Stimulated activated naive B cell treated with anti-CD40 and anti-IgM and Interleukin-4, amounts not matched to agents 10 μg/mL and 1 μg/mL and 100 μg/mL, for 72 hours (primary cell): ENCODE measurements at places on chromosomes 2 and 18.

DNA sequence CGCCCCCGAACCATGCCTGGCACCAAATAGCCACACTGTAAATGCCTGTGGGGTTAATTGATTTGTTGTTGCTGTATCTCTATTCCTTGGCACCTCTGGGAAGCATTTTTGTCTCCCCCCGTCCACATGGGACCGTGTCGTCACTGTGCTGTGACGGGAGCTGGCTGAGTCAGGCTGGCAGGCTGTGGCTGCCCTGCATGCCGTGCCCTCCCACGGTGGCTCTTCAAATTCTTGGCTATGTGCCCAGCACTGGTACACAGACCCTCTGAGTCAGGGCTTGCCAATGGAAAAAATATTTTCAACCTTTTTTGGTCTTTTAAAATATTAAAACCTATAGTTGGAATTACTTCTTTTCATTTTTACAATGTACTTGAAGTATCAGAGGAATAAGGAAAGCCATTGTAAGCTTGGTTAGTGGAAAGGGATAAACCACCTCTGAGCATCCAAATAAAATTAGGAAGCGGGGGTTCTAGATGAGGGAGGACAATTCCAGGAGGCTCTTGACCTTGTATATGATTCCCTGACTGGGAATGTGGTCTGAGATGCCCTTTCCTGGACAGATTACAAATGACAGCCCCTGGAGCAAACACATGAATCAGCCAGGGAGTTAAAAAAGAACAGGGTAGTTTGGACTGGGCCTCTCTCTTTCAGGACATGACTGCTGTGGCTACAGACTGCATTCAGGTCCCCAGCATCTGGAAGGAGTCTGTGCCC is 59.4 kb downstream of the DGKD start:
- no peak for DNase-seq

DNA sequence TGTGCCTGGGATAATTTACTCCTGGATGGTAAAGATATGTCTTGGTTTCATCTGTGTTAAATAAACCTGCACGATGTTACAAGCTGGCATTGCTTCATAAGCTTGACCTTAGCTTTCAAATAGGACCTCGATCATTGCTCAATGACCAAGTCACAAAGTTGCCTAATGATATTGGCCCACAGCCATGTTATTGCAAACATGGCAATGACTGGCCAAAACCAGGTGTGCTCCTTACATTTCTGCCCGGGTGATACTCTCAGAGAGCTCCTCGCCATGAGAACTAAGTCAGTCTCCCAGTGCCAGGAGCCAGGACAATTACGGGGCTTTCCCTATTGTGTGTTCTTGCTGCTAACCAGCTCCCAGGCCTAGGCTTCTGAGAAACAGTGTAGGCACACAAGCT is 72.5 kb upstream of the CYP1B1 start:
- no peak for DNase-seq

GRCh38 chr2:12289120-12289802 is 427.5 kb upstream of the TRIB2 start:
- no peak for DNase-seq

- no peak for DNase-seq
Measured at GRCh38 chr18:28834889-28835288, 658.0 kb upstream of the CDH2 start.

- no peak for DNase-seq
Measured at GRCh38 chr18:59561612-59562011, 135.6 kb downstream of the CCBE1 start.

DNA sequence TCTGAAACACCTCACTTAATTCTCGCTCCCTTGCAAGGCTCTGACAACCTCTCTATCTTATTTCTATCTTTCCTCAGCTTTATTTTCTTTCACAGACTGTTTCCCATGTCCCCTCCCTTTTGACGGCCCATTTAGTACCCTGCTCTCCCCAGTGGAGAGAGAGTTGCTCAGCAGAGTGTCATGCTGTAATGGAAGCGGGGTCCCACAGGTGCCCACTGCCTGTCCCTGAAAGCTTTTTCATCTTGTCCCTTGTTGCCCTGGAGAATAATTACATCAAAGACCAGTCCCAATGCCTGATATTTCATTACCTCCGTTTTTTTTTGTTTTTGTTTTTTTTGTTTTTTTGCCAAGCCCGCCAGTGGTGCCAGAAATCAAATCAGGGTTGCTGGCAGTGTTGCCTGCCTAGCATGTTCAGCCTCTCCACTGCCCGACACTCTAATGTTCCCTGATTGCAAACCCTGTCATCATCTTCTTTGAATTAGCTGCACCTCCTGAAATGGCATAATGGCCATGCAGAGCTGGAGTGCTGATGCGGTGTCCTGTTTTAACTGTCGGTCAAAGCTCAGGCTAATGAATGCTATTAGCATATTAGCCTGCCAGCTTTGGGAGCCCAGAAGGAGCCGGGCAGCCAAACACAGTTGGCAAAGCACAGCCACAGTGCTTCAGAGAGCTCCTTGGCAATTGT is 71.2 kb upstream of the CAVIN2 start:
- no peak for DNase-seq

DNA sequence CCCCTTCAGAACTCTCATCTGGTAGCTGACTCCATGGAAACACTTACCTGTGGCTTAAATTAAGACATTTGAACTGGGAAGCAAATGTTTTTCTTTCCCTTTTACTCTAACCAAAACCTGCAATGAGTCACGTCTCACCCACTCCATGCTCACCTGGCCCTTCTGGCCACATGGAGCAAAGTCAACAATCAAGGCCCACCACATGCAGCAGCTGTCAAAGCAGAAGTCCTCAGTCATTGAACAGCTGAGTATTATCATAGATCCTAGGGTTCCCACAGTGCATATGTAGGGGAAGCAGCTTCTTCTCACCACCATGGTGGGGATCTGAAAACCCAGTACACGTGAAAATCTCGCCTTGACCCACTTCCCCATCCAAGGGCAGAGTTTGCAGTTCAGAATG is 12.3 kb upstream of the MEP1B start:
- no peak for DNase-seq

- DNase-seq, result no peak
Measured at GRCh38 chr2:148582679-148583511, 61.7 kb upstream of the EPC2 start.

DNA sequence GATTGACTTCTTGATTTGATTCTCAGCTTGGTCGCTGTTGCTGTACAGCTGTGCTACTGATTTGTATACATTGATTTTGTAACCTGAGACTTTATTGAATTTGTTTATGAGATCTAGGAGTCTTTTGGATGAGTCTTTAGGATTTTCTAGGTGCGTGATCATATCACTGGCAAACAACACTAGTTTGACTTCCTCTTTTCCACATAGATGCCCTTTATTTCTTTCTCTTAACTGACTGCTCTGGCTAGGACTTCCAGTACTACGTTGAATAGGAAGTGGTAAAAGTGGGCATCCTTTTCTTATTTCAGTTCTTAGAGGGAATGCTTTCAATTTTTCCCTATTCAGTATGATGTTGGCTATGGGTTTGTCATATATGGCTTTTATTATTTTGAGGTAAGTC is 101.3 kb downstream of the OSBPL1A start:
- DNase-seq, result no peak

- no peak for DNase-seq
Measured at GRCh38 chr18:6435731-6436130, 21.0 kb upstream of the L3MBTL4 start.

DNA sequence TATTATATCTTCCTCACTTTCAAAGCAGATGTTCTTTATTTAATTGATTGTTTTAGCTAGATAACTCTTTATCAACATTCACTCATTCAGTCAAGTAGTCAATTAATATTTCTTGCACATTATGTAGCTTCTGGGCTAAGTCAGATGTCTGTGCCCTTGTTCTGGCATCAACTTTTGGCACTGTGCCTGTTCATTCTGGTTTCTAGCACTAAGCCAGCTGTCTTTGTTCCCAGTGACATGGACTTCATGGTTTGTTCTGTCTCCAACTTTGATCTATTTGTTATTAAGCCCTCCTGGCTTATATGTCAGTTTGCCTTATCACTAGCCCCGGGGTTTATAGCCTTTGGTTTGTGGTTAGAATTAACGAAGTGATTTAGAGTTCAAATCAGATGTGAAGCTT is 247.9 kb upstream of the SYT4 start:
- DNase-seq, result no peak

DNA sequence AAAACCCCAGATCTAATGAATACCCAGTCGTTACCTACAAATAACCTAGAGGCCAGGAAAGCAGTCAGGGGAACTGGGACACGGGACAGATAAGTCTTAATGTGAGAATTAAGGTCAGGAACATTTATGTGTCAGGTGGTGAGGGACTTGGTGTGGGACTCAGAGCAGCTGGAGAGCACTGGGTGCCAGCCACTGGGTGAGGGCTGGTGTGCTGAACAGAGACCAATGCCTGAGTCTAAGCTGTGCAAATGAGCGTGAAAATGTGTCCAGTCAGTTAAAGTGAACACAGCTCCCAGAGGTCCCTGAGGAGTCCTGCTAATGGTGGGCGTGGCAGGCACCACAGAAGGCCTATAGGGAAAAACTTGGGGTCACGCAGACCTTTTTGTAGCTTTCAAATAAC is 225.9 kb downstream of the C1D start:
- DNase-seq, result no peak

DNA sequence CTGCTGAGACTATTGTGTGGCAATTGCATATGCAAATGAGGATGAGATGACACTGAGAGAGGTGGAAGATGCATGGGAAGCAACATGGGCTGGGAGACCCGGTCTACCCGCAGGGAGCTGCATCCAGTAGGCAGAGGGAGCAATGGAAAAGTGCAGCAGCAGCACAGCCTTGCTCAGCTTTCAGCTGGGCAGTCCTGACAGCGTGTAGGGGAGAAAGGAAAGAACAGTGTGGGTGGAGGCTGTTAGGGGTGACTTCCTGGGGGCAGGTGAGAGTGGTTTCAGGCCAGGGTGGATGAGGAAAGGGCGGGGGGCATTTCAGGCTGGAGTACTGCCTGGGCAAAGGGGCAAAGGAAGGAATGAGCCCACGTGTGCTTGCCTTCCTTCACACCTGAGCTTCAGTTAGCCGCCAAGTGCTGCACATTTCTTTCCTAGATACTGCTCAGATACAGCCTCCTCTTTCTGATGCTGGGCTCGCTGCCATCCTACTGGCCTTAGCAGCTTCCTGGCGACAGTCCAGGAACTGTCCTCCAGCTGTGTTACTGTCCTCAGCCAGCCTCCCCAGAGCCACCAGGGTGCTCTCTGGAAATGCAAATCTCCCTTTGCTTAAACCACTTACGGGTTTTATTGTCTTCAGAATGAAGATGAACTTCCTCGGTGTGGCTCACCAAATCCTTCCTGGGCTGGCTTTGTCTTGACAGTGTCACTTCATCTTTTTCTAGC is 276.3 kb downstream of the TSN start:
- no peak for DNase-seq

DNA sequence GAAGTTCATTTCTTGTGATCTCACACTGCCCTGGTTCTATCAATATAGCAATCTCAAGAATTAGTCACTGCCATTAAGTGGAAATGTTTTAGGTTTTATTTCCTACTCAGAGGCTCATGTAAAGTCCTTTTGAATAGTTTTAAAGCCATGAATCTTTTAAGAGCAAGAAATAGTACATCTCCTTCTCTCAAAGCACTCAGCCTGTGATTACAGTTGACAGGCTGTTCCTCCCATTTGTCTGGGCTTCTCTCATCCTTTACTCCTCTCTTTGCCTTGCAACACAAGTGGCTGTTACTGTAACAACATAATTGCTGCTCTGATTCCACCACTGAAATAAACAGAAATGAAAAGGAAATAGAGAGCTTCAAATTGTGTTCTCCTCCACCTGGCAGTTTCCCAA is 18.4 kb downstream of the GRP start:
- DNase-seq, result no peak

DNA sequence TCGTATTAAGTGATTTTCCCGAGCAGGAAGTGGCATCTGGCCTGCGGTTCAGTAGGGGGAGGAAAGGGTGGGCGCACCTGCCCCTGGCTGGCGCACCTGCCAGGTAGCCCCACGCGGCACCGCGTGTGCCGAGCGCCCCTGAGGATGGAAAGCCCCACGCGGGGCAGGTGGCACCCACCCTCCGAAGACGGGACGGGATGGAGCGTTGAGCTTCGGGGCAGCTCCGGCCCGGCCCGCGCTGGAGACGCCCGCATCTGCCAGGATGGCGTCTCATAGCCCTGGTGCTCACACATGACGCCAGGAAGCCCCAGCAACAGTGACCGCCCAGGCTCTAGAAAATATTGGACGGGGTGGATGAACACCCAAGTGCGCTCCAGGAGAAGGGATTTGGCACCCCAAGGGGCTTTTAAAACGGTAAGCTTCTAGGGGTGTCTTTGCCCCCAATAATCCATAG is 2.5 kb upstream of the NFATC1 start:
- no peak for DNase-seq

DNA sequence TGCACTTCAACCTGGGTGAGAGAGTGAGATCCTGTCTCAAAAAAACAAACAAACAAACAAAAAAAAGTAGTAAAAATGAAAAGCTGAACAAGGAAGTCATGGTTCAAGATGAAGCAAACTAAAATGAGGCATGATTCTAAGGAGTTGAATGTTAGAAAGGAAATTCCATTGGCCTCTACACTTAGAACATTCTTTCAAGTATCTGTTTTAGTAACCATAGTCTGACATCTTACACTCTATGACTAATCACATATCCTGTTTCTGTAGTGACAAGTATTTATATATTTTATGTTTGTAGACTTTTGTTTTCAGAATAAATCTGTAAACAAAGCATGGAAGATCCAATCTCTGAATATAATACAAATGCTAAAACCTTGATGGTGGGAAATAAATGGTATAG is 164.1 kb downstream of the KIAA1328 start:
- DNase-seq, result no peak

- DNase-seq, result no peak
Measured at GRCh38 chr18:49446481-49446880, 14.0 kb downstream of the DYM start.

GRCh38 chr2:98623657-98624056 is 15.3 kb downstream of the UNC50 start:
- DNase-seq, result no peak

DNA sequence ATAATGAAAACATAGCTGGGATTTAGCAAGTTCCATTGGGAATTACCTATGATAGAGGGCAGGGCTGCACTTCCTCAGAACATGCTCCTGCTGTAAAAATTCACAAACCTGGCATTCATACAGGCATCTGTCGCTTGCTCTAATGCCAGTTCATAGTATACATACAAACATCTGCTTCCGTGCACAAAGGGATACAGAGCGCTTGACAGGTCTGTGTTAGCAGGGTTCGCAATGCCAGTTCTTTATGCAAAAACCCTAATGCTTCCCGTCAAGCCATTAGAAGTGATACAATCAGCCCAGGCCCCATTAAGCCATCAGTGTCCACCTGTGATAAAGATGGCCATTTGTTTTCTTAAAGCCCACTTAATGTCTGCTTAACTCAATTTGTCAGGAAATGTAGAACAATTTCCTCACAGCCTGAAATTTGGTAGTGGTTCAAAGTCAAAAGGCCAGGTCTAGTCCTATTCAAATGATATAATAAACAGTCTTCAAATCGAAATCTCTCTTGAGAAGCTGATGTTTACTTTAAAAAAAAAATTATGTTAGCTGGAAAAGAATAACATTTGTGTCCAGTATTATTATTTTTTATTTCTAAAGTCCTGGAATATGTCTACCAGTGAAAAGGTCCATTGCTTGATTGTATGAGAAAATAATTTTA is 556.3 kb downstream of the ARHGAP15 start:
- no peak for DNase-seq
